Cardiac fibroblast (primary cell): ENCODE measurements at places on chromosomes 3 and 15.
A peak's percentile ranks its signal among the peaks of the same experiment; 100 is the strongest.

DNA sequence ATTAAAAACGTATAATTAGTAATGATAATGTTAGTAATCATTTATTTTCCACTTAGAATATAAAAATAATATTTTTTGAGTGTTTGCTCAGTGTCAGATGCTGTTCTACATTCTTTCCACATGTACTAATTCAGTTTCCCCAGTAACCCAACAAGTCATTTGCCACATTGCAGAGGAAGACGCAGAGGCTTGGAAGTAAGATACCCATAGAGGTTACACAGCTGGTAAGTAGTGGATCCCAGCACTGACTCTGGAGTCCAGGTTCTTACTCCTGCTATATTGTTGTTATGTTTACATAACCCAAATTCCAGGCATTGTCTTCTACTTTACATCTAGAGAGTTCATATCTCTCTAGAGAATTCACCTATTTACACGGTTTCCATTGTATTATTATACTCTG, 48.2 kb upstream of the MYO5C start:
- DNase-seq, result peak; percentile 57

DNA sequence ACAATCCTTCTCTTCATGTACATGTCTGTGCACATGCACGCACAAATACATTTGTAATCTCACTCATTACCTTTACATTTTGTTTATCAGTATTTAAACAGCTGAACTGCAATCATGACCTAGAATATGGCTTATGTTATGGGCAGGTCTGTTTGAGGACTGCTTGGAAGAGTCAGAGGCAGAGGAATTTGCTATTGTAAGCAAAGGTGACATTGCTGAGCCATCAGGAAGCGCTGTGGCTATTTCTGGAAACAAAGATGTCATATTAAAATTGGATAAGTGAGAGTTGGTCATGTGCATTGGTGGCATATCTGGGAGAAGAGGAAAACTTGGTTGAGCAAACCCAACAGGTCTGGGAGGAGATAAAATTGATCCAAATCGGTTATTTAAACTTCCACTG, 41.6 kb downstream of the USF3 start:
- no peak for DNase-seq

- DNase-seq, result no peak
Measured at GRCh38 chr15:41039121-41039520, 77.0 kb downstream of the INO80 start.

DNA sequence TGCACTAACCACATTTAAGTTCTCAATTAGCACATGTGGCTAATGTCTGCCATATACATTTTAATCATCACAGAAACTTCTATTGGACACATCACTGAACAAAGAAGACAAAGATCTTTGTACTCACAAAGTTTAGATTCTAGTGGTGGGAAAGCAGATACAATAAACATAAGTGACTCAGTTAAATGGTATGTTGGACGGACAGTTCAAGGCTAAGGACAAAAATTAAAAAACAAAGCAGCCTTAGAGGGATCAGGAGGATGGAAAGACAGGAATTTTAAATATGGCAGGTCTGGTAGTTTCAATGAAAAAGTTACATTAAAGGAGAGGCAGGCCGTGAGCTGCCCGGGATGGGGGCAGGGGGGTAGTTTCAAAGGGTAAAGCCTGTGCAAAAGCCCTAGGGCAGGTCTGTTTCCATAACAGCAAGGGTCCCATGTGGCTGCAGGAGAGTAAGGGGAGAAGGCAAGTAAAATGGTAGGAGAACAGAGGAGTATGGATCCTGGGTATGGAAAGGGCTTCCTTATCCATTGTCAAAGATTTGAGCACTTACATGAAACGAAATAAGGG, 220.7 kb downstream of the FHIT start:
- DNase-seq, result no peak

- no peak for DNase-seq
Measured at GRCh38 chr3:114841515-114841914, 305.6 kb downstream of the ZBTB20 start.

- no peak for DNase-seq
Measured at GRCh38 chr15:94263341-94264273, 32.2 kb downstream of the MCTP2 start.

- peak; percentile 89 for DNase-seq
Measured at GRCh38 chr3:183664913-183665381, 29.5 kb downstream of the KLHL24 start.

- no peak for DNase-seq
Measured at GRCh38 chr3:128231606-128232005, 78.3 kb downstream of the EEFSEC start.

GRCh38 chr3:24315971-24316370, 178.7 kb downstream of the THRB start:
- peak; percentile 30 for DNase-seq

- no peak for DNase-seq
Measured at GRCh38 chr15:34986326-34986725, 1.8 kb downstream of the ZNF770 start.

GRCh38 chr3:88032245-88032644, 26.6 kb downstream of the CGGBP1 start:
- peak; percentile 25 for DNase-seq

DNA sequence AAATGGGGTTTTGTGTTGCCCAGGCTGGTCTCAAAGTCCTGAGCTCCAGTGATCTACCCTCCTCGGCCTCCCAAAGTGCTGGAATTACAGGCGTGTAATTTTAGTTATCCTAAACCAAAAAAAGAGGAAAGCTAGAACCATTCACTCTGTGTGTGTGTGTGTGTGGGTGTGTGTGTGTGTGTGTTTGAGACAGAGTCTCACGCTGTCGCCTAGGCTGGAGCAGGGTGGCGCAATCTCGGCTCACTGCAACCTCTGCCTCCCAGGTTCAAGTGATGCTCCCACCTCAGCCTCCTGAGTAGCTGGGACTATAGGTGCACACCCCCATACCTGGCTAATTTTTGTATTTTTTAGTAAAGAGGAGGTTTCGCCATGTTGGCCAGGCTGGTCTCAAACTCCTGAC, 84.0 kb downstream of the TFDP2 start:
- DNase-seq, result no peak

DNA sequence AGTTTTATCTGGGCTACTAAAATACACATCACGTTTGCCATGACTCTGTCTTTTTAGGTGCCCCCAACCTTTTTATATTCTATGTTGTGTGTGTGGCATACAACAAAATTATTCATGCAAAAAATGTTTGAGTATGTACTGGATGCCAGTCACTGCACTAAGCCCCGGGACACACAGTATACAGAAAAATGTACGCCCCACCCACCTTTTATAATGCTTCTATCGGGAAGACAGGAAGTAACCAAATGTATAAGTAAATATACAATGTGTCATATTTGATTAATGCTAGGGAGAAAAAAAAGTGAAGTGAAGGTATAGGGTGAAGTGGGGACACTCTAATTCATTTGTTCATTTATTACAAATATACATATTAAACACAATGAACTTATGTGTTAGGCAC, 503.4 kb upstream of the MDFIC2 start:
- no peak for DNase-seq

- DNase-seq, result no peak
Measured at GRCh38 chr15:40937762-40938535, 8.8 kb downstream of the DLL4 start.

GRCh38 chr15:45201557-45201859, 13.7 kb upstream of the SHF start:
- DNase-seq, result no peak

DNA sequence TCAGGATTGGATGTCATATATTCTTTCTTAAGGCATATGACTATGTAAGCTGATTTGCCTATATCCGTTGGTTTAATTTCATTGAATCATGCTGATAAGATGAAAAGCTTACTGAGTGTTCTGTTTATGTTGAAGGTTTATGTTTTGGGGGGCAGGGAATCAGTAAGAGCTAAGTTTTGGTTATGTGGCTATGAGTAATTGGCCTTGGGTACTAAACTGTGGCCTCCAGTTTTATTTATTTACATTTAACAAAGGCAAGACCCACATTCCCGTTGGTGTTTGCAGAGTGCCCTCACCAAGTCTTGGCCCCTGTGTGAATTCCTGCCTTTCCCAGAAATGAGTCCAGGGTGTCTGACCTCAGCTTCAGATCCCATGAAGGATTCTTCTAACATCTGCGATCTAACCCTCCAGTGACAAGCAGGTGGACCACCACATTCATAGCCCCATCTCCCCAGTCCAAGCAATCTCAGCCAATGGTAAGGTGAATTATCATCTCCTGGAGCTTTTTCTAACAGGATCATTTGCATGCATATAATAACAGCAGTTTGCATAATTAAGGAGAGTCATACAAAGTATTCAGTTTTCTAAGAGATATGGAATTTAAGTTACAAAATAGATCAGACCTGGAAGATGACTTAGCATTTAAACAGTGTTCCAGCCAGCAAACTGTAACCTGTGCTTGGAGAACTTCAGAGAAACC, 27.4 kb downstream of the GLDN start:
- DNase-seq, result peak; percentile 30

DNA sequence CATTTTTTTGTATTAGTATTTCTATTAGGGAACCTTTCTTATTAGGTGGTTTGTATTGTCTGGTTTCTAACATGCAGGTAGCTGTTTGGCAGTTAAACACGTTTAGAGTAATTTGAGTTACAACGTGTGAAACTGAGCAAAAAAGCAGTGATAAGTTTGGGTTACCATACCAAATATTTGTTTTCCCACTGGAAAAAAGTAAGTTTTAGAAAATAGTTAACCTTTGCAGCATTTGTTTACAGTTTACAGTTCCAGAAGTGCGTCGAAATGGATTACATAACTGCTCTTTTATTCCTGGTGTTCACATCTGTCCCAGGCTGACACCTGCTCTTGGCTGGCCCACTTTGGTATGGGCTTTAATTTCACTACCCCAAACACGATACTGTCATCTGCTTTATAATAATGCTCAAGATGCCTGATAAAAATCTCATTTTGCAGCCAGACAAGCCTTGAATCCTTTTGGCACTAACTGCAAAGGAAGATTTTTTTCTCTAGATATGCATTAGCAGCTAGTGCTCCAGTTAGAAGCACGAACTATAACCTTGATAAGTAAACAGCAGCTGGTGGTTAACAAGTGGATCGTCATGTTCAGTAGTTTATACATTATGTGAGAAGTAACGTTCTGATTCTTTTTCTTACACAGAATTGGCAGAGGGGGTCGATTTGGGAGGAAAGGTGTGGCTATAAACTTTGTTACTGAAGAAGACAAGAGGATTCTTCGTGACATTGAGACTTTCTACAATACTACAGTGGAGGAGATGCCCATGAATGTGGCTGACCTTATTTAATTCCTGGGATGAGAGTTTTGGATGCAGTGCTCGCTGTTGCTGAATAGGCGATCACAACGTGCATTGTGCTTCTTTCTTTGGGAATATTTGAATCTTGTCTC, 5.3 kb downstream of the EIF4A2 start:
- no peak for DNase-seq

DNA sequence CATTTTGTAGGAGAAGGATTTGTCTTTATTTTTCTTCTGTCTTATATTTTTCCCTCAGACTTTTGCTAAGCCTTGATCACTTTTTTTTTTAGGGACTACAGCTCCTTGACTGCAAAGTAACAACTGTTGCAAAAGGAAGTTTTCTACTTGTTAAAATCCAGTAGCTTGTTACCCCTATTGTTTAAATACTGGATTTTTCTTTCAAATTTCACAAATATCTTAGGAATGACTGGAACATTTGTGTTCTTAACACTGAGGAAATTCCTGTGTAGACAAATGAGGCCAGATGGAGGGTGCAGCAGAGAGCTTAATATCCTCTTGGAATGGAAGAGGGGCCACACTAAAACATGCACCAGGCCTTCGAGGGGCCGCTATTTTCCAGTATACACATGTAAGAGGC, 3.2 kb upstream of the PGPEP1L start:
- DNase-seq, result no peak

GRCh38 chr15:56042982-56043980, 49.9 kb upstream of the NEDD4 start:
- no peak for DNase-seq

- no peak for DNase-seq
Measured at GRCh38 chr3:158169091-158169491, 59.2 kb downstream of the RSRC1 start.

GRCh38 chr3:41207355-41207754, 8.1 kb downstream of the CTNNB1 start:
- DNase-seq, result no peak

GRCh38 chr3:128864351-128864811, 15.0 kb upstream of the ACAD9 start:
- DNase-seq, result no peak

DNA sequence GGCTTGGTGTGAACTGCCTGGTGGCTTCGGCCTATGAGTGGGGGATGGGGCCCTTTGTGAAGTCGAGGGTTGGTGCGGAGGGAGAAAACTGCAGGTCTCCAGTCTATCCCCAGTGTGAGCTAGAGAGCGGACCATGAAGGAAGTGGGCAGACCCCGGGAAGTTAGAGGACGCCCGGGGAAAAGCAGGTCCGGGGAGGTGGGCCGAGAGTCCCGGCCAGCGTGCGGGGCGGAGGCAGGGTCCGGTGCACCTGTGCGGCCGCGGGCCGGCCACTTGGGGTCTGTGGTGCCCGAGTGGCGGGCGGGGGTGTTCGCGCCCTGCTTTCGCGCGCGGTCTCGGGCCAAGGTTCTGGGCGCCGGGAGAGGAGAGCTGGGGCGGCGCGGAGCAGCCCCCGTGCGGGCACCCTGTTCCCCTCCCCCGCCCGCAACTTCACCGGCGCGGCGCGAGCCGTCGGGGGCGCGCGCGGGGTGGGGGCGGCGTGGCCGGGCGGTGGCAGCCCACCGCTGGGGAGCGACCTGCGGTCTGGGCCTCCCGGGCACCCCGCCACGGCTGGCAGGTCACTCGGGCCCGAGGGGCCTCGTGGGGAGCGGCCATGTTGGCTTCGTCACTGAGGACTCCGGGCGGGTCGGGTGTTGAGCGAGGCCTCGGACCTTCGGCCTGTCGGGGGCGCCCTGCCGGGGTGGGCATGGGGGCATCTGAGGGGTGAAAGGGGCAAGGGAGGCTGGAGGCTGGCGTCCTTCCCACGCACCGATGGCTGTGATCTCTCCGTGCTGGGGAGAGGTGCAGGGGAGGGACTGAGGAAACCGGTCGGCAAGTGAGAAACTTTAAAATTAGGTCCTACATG, 4.8 kb downstream of the UBE2E1 start:
- peak; percentile 25 for DNase-seq

- no peak for DNase-seq
Measured at GRCh38 chr3:56744016-56744415, 57.7 kb downstream of the ARHGEF3 start.

DNA sequence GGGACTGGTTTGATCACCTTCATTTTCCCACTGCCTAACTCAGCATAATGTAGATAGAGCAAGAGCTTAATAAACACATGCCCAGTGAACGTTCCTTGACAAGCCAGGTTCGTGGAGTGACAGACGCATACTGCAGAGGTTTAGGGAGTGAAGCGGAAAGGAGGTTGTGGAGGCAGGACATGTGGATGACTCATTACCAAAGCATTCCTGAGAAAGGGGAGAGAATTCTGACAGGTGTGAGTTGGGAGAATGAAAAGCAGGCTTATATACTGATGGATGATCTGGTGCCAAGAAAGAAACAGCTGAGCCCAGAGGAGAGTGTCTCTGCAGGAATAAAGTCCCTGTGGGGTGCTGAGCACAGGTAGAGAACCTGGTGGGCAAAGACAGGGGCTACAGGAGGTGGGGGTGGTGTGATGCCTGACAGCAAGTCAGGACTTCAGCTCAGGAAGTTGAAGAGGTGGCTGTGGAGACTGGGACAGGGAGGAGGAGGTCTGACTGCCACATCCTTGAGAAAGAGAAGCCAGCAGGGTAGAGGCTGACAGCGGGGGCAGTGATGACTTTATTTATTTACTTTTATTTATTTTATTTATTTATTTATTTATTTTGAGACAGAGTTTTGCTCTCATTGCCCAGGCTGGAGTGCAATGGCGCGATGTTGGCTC, 2.4 kb upstream of the RPL29 start:
- no peak for DNase-seq

GRCh38 chr3:13075318-13075717, 2.1 kb upstream of the IQSEC1 start:
- DNase-seq, result no peak
